Esophagus mucosa (tissue), 1 donor: ENCODE measurements at places on chromosomes 6 and 20.

GRCh38 chr20:51444922-51445438, 97.5 kb downstream of the NFATC2 start:
- no peak for ATAC-seq

DNA sequence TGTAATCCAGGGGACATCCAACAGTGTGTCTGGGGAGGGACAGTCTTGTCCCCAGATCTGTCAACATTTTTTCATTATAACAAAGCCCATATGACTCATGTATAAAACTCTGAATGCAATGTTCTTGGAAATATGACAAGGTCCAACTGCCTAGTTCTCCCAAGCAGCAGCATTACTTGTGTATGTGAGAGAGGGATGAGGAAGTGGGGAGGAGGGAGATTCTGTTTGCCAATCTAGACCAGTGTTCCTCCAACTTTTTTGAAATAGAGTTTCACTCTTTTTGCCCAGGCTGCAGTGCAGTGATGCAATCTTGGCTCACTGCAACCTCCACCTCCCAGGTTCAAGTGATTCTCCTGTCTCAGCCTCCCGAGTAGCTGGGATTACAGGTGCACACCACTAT, 394.8 kb downstream of the DHX35 start:
- no peak for ATAC-seq

GRCh38 chr6:31157513-31158139, at the start of gene CCHCR1:
Gene CCHCR1 (minus strand): TSS chr6:31157802. CDS start chr6:31157600, 202 bp downstream.
- peak; percentile 32 for ATAC-seq

DNA sequence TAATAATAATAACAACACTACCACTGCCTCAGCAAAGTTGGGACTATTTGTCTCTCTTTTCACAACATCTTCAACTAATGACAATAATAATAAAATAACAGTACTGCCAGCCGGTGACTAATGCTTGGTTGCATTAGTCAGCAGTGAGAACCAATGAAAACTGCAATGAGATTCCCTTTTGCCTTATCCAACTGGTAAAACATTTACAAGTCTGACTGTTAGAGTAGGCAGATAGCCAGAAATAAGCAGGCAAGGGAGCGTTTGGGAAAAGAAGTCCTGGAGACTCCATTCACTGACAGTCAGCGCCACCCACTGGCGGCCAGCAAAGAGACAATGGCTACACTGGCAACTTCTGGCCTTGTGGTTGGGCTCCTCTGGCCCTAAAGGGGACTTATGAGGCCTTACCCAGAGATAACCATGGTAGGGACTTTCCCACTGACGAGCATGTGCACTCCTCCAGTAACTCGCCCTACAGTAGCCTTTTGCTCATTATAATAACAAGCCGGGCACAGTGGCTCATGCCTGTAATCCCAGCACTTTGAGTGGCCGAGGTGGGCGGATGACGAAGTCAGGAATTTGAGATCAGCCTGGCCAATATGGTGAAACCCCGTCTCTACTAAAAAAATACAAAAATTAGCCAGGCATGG, 3.4 kb upstream of the NSFL1C start:
- ATAC-seq = peak; percentile 37

DNA sequence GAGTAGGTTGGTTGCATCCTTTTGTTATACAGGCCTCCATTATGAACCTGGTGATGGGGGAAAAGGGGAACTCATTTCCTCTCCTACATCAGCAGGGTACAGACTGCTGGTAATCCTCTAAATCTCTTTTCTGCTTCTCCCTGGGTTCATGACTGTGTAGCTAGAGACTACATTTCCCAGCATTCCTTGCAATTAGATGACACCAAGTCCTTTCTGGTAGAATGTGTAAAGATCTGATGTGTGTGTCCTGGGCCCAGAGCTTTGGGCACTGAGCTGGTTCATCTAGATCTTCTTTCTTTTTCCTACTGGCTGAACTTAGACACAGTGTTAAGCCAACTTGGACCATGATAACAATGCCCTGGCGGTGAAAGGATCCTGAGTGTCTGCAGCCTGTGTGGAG, 104.7 kb upstream of the IFNGR1 start:
- ATAC-seq = no peak

DNA sequence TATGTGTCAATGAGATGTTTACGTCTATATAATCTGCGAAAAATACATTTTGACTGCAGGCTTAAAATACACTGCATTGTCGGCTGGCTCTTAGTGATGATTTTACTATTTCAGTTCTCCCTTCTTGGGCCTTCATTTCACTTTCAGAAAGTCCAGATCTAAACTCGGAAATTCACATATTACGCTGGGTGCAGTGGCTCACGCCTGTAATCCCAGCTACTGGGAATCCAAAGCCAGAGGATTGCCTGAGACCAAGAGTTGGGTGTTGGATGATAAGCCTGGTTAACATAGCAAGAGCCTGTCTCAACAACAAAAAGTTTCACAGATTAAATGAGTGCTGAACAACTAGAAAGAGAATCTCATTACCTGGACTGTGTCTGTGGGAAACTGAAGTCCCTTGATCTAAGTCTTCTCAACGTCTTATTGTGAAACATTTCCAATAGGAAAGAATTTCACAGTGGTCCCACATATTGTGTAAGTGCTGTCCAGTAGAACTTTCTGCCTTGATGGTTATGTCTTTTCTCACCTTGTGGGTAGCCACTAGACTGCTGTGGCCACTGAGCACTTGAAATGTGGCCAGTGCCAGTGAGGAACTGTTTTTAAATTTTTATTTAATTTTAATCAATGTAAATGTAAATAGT, 1.9 kb downstream of the GINM1 start:
- ATAC-seq = no peak

- ATAC-seq = no peak
These were observed 226.5 kb downstream of the CBLN4 start for GRCh38 chr20:55778796-55779195.

DNA sequence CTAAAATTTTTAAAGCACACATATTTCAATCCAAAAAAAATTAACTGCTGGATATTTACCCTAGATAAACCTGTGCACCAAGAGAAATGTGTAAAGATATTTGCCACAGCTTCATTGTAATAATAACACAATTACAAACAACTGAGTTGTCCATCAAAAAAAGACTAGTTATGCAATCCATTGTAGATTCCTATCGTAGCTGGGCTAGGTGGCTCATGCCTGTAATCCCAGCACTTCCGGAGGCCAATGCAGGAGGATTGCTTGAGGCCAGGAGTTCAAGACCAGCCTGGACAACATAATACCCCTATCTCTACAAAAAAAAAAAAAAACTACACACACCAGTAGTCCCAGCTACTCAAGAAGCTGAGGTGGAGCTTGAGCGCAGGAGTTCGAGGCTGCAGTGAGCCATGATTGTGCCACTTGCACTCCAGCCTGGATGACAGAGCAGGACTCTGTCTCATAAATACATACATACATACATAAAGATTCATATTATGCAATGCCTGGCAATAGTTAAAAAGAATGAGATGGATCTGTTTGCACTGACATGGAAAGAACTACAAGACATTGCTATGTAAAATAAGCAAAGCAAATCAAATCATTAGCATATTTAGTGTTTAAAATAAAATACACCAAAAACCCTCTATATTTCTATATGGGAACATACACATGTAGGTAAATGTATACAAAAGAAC, 56.5 kb upstream of the CCDC28A start:
- no peak for ATAC-seq

DNA sequence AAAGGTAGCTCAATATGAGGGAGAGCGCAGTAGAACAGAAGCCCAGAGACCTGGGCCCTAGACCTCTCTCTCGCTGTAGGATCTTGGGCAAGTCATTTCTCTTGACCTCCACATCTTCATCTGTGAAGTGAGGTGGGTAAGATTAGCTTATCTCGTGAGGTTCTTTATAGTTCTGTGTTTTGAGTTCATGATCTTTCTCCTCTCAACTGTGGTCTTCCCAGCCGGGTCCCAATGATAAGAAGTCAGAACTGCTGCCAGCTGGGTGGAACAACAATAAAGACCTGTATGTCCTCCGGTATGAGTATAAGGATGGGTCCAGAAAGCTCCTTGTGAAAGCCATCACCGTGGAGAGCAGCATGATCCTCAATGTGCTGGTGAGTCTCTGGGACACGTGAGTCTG, 6.9 kb downstream of the PSMF1 start:
- no peak for ATAC-seq

GRCh38 chr6:112016320-112016719, 37.6 kb upstream of the CCN6 start:
- ATAC-seq = peak; percentile 81

GRCh38 chr6:126002755-126003679, 16.7 kb downstream of the TRMT11 start:
- no peak for ATAC-seq

DNA sequence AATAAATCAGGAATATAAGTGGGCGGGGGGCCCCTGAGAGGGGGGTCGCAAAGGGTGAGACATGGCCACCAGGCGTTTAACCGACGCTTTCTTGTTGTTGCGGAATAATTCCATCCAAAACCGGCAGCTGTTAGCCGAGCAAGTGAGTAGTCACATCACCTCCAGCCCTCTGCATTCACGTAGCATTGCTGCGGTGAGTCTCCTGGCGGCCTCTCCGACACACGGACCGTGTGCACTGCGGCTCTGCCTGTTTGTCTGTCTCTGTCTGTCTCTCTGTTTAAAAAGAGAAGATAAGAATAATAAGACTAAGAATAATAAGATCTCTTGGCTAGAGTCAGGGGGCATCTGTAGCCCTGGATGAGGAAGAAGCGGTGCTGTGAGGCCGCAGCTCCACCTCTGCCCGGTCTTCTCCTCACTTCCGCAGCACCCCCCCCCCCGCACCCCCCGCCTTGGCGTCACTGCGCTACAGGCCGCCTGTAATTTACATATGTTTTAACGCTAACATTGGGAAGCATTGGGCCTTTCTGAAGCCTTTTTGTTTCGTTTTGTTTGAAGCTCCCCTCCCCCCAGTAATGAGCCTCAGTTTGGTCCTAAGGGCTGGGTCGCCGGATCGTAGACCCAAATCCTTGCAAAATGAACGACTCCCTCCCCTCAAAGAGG, 993 bp downstream of the STX16 start:
- ATAC-seq = peak; percentile 44

DNA sequence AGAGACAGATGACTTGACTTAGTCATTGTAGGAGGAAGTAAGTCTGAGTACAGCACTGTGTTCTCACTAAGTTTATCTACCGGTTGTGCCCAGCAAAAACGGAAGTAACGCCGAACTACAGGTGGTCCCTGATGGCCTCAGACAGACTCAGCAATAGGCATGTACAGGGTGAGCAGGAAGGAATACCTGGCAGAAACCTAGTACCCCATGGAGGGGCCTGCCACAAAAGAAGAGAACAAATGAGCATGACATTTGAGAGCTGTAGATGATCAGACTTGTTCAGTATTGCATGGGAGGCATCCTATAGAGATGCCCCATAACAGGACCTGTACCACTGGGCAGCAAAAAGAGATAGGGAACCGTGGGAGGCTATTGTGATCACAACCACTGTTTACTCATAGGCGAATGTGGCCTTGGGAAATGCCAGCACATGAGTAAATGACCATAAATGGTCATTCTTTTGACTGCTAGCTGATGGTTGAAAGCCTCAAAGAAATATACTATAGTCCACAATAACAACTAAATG, 106.4 kb upstream of the TAB2 start:
- ATAC-seq = peak; percentile 44

DNA sequence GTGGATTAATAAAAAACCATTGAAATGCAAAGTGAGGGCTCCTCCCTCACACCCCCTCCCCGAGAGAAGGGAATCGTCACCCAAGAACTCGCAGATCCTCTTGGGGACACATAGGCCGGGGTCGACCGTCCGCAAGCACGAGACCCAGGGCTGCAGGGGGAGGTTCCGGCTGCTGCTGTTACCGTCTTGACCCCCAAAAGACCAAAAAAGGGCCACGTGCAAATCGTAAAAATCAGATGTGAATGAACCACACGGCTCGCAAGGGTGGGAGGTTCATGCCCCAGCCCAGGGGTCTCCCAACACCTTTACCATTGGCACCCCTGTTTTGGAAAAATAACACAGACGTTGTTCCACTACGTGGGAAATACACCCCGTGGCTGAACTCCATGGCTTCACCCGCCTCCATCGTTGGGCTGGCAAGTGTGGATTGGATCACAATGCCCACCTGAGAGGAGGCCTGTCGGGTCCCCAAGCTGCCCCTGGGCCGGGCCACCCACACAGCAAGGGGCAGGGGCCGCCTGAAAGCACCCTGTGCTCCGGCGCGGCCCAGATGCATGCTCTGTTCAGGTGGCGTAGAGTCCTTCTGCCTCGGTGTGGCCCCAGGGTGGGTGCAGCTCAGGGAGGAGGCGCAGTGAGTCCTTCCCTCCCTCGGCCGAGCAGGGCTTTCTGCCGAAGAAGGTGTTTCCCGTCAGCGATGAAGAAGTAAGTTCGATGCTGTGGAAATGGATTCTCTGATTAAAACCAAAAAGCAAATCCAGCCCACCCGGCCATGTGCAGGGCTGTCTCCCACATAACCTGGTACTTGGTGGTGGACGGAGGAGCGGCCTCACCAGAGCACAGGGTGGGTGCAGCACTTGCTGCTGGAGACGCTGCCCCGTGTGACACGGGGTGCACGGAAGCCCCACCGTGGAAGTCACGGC, 85.0 kb downstream of the YTHDF1 start:
- ATAC-seq = no peak

DNA sequence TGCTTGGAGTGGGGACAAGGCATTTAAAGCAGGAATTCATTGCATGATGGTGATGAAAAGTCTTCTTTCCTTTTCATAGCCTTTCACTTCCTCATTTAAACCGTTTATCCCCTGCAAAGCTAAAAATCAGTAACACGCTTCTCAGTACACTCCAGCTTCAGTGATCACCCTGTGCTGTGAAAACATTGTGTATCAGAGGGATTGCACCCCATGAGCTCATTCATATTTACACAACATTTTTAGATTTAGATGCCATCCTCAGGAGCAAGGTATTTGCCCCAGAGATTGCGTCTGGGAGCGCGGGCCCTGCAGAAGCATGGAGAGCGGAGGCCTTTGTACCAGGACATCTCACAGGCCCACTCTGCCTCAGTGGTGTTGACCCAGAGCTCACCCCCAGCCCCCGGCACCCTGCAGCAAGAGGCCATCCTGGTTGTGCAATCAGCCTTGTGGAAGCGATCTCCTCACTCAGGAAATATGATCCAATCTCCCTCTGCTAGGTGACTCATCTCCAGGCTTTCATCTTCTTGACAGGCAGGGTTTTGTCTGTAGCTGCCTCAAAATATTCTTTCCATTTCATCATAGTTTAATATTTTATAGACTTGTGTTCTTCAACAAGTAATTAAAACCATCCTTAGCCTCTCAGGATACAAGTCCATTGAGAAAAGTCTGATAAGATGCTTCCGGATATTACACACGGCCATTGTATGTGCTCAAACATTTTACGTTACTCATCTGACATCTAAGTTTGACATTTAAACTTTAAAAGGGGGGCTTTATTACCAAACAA, 38.9 kb upstream of the THBS2 start:
- ATAC-seq = peak; percentile 66

- no peak for ATAC-seq
These were observed 175.4 kb downstream of the UTRN start for GRCh38 chr6:144460327-144461095.

DNA sequence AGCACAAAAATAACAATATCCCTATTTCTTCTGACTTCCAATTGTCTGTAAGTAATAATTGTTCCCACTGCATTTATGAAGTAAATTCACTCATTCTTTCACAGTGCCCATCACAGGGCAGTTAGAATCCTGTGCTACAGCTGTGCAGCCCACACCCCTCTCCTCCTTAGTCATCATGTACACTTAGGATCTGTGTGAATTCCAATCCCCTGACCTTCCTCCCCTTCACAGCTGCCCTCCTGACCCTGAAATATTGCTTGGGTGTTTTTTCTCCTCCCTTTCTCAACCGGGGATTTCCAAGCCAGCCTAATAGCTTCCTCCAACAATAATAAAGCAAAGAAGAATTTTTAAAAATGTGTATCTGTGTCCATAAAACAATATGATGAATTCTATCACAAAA, 91.5 kb upstream of the BEND6 start:
- no peak for ATAC-seq

- ATAC-seq = no peak
These were observed 41.6 kb downstream of the VSTM2L start for GRCh38 chr20:37944456-37944981.
